ENCODE measurements at places on chromosomes 7 and 10. TPM values are rescaled to one million over a fixed set of nuclear protein-coding genes. Genes with fewer than 3 reads are reported as not detected.
A peak's percentile ranks its signal among the peaks of the same experiment; 100 is the strongest.

The LRRN3 gene
- polyA plus RNA-seq: not detected

The EMX2 gene
- polyA plus RNA-seq: not detected

The NPY gene
- 96.4 TPM for polyA plus RNA-seq

The EPO gene
- 0.15 TPM for polyA plus RNA-seq

The SH3PXD2A gene
- 9.1 TPM for polyA plus RNA-seq

GRCh38 chr7:131196803-131197202, 130.9 kb upstream of the MKLN1 start:
- peak; percentile 18 for DNase-seq

- DNase-seq: no peak
Measured at GRCh38 chr7:118870187-118870586, 645.7 kb downstream of the ANKRD7 start.

DNA sequence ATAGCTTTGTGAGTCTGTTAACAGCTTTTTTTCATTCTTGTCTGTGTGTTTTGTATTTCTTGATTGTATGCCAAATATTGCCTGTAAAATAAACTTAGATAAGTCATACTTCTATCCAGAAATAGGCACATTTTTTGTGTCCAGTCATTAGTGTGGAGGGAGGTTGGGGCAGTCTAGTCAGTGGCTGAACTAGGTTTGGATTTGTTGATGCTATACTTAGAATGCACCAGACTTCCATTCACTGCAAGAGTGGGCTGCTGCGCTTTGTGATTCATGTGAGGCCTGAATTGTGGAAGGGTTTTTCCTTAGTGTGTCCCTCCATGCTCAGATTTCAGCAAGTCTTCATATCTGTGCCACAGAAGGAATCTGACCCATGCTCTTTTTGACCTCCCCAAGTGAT, 50.0 kb downstream of the TRUB1 start:
- no peak for DNase-seq

- DNase-seq: no peak
Measured at GRCh38 chr10:4046712-4047354, 261.8 kb upstream of the KLF6 start.

- DNase-seq: no peak
Measured at GRCh38 chr7:128911423-128912031, 1.0 kb upstream of the KCP start.
